ENCODE measurements at places on chromosomes 6 and 20. TPM values are rescaled to one million over a fixed set of nuclear protein-coding genes. Genes with fewer than 3 reads are reported as not detected.

The PGC gene
- not detected for total RNA-seq

The HLA-DQB1 gene
- total RNA-seq = 0.51 TPM

The OPRM1 gene
- not detected for total RNA-seq

The MEI4 gene
- total RNA-seq = 0.11 TPM

The NMBR gene
- total RNA-seq = not detected

The PDYN gene
- not detected for total RNA-seq

The FRK gene
- 0.57 TPM for total RNA-seq

The FAM209B gene
- not detected for total RNA-seq

Measured in Daoy (cell line).